ENCODE measurements at places on chromosomes 5 and 9. TPM values are rescaled to one million over a fixed set of nuclear protein-coding genes. Genes with fewer than 3 reads are reported as not detected.

SGCD gene
- total RNA-seq = under 0.01 TPM

GGTA1 gene
- not detected for total RNA-seq

ZNF79 gene
- 19.1 TPM for total RNA-seq

HEMGN gene
- total RNA-seq = not detected

PCDHGB4 gene
- 12.0 TPM for total RNA-seq
